ENCODE measurements at places on chromosomes 13 and 19.

GRCh38 chr19:23241419-23241818, 8.8 kb downstream of the ZNF724 start:
- DNase-seq: no peak

DNA sequence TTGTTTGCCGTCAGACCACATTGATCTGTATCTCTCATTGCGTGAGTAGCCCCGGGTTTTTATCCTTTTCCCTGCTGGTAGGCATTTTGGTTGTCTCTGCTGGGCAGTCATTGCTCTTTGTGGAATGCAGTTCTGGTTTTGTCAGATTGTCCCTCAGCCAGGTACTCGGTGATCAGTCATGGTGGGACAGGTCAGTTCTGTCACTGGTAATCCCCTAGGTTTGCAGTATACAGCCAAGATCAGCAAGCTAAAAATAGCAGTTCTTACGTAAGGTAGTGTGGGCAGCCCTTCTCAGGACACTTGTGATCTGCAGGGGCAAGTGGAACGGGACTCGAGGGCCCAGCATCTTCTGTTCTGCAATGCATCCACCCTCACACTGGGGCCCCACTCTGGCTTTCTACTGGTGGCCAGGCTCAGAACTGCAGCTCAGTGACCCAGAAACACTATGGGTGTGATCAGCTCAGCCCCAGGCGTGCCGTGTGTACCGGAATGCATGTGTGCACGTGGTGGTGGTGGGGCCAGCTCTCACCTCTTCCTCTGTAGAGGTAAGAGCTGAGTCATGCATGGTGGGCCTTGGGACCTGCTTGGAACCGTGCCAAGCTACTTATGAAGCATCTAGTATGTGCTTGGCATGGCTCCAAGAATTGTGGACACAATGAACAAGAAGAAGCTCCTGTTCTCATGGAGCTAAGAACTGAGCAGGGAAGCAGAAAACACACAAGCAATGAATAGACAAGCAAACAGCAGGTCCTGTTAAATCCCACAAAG, 6.3 kb downstream of the PLEKHF1 start:
- peak; percentile 74 for DNase-seq

- no peak for DNase-seq
These were observed 6.0 kb upstream of the NCCRP1 start for GRCh38 chr19:39190768-39191167.

- DNase-seq: no peak
These were observed 179.4 kb upstream of the TMTC4 start for GRCh38 chr13:100854006-100854405.

GRCh38 chr13:98848746-98849145, 96.3 kb upstream of the SLC15A1 start:
- DNase-seq: no peak

DNA sequence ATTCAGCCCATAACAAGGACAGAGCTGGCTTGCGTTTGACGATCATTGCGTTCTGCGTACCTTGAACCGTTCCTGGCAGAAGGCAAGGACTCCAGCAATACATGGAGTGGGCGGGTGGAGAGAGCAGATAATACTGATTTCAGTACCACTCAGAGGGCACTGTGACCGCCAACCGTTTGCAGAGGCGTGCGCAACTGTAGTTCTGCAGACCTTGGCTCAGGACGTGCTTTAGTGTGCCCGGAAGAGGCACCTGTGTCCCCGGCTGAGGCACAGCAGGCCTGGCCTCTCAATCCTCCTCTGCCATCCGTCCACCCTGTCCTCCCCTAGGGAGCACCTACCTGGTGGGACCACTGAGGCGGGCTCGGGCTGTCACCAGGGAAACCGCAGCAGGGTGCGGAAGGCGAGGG, 117.6 kb upstream of the USP29 start:
- no peak for DNase-seq

DNA sequence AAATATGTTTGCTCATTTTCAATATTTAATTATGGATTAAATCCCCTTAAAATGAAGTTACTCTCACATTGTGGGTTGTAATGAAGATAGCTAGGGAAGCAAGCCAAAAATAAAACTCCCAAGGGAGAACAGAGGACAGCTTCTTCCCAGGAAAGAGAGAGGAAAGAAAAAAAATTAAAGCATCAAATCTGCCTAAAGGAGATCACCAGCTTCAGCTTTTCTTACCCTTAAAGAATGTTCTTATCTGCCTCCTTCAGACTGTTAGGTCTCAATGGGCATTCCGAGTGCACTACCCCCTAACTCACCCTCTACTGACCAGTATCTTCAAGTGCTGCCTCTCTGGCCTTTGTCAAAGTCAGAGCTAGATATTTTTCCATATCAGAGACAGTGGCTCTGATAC, 55.2 kb downstream of the XPO4 start:
- DNase-seq: no peak

DNA sequence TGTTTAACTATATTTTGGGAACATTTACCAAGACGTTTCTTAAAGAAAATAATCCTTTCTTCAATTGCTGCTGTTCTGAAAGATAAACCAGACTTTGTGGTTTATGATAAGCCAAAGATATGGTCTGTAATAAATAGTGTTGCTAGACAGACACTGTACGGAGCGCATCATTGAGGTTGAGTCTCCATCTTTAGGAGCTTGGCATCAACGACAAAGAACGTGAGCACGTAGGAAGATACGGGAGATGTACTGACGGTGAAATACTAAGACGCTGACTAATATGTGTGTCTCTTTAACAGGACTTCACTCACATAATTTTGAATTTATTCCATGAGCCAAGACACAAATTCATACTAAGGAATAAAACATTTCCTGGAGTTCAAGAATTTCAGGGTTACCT, 16.2 kb downstream of the TEX29 start:
- DNase-seq: no peak

GRCh38 chr19:46201454-46202310, 27.9 kb upstream of the IGFL1 start:
- DNase-seq: no peak

GRCh38 chr19:18833849-18834643, 2.3 kb downstream of the UPF1 start:
- no peak for DNase-seq

DNA sequence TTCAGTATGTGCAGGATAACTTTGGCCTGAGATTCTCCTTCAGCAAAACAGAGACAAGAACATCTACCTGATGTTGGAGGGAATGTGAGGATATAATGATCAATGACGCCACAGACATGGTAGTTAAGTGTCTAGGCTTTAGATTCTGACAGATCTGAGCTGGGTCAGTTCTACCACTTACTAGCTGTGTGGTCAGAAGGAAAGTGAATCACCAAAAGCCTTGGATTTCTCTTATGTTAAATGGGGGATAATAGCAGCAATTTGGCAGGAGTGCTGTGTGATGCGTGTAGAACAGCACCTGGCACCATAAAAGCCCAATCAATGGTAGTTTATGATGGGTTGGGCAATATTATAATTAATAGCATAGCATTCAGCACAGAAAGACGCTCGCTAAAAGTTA, 41.7 kb downstream of the RXFP2 start:
- no peak for DNase-seq

DNA sequence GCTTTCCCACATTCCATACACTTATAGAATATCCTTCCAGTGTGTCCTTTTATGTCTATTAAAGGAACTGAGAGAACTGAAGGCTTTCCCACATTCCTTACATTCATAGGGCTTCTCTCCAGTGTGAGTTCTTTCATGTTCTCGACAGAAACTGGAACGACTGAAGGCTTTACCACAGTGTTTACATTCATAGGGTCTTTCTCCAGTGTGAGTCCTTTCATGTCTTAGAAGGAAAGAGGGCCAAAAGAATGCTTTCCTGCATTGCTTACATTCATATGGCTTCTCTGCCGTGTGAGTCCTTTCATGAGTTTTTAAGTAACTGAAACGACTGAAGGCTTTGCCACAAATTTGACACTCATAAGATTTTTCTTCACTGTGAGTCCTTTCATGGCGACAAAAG, 22.3 kb downstream of the ZNF44 start:
- no peak for DNase-seq

- no peak for DNase-seq
These were observed 233.6 kb downstream of the PCDH9 start for GRCh38 chr13:66996503-66996902.

- DNase-seq: no peak
These were observed 32.9 kb downstream of the ZNF701 start for GRCh38 chr19:52602941-52603340.

GRCh38 chr13:70960841-70961443, 852.7 kb upstream of the KLHL1 start:
- no peak for DNase-seq

GRCh38 chr13:36418022-36418805, 14.1 kb upstream of the CCNA1 start:
- DNase-seq: no peak

- DNase-seq: no peak
These were observed 163.6 kb upstream of the ZNF536 start for GRCh38 chr19:30208436-30209060.

Measured in activated CD4-positive, CD25-positive, alpha-beta regulatory T cell treated with anti-CD3 and anti-CD28 coated beads, Interleukin-2, amount 50 U/mL, for 16 hours (primary cell).